ENCODE measurements at places on chromosomes 11 and 22.

DNA sequence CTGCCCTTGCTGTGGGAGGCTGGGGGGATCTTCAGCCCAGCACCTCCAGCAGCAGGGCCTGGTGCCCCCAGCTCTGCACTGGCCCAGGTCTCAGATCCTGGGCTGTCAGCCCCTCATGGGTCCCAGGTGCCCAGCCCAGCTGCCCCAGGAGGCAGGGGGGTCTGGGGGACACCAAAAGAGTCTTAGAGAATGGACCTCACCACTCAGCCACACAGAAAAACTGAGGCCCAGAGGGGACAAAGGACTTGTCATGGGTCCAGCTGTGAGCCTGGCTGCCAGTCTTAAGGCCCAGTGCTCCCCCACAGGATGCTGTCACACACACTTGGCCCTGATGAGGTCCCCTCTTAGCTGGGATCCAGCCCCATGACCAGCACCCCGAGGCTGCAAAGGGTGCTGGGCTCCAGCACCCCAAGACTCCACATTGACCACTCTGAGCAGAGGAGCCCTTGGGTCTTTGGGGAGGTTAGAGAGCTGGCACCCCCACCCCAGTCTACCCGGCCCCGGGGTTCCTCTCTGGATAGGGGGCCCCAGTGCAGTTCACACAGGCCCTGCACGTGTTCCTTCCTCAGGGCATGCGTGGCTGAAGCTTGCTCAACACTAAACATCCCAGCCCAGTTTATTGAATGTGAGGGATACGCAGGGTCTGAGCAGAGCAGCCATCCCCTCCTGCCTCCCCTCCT, 54.4 kb downstream of the IGLL5 start:
- peak; percentile 15 for DNase-seq

- DNase-seq, result no peak
These were observed 32.9 kb downstream of the PPM1F start for GRCh38 chr22:21919526-21920307.

GRCh38 chr11:134272381-134273316, 3.5 kb upstream of the GLB1L3 start:
- no peak for DNase-seq

- DNase-seq, result no peak
These were observed 4.6 kb downstream of the LRRC32 start for GRCh38 chr11:76665921-76666351.

DNA sequence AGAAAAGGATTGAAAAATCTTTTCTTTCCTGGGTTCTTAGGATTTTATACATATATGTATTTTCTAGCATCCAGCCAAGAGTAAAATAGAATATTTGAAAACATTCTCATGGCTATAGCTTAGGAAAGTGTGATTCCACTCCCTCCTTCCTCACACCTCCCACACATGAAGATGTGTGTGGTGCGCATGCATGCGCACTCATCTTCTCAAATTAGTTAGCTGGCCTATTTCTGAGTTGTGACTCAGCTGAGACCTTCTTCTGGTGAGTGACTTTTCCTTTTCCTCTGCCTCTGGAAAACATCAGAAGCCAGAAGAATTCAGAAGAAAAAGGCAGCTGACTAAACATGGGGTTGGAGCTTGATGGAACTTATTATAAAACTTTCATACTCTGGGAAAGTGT, 149.8 kb downstream of the OR4C45 start:
- DNase-seq, result no peak

GRCh38 chr11:72378704-72379383, 55.5 kb downstream of the CLPB start:
- no peak for DNase-seq

GRCh38 chr11:65851083-65851579, 6.8 kb downstream of the CFL1 start:
- DNase-seq, result peak; percentile 29
